ENCODE measurements at places on chromosomes 3 and 15.

GRCh38 chr3:118977671-118978392 is 56.8 kb downstream of the IGSF11 start:
- no peak for DNase-seq

GRCh38 chr15:66897971-66898370 is 167.4 kb upstream of the SMAD3 start:
- DNase-seq, result no peak

GRCh38 chr15:83854321-83854720 is 200.4 kb downstream of the ADAMTSL3 start:
- DNase-seq, result no peak

DNA sequence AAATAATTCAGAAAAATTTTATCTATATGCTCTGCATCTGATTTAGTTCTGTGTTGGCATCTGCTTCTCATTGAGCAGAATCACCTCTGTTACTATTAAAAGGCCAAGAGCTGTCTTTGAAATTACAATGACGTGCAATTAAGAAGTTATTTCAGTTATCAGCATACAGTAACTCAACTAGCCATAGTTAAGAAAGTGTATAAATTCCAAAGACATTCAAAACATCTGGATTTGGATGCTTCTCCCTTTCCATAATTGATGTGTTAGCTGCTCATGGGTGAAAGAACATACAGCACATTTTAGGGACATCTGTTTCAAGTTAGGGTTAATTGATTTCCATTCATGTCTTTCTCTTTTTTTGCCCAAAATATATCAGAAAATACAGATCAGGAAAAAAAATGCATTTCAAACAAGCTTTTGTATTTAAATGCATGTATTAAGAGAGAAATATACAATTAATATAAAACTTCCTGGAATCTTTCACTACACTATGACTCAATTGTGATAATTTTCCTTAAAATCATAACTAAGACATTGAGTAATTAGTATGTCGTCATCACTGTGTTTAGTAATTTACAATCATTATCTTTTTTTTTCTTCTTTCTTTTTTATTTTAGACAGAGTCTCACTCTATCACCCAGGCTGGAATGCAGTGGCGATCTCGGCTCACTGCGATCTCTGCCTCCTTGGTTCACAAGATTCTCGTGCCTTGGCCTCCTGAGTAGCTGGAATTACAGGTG is 82.7 kb upstream of the MBNL1 start:
- DNase-seq, result no peak

DNA sequence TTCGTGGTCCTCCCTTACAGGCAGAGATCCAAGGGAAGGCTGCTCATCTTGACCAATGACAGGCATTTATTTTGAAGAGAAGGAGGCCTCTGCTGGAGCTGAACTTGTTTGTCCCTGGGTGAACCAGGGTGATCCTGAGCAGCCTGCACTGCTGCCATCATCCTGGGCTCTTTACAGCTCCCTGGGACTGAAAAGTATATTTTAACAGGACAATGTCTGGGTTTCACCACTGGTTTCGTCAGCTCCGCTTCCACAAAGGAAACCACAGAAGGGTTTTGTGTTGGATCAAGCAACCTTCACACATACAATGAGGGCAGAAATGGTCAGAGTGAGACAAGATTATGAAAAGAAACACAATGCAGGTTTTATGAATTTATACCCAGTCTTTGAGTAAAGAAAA is 400.7 kb upstream of the TPM1 start:
- DNase-seq, result no peak

DNA sequence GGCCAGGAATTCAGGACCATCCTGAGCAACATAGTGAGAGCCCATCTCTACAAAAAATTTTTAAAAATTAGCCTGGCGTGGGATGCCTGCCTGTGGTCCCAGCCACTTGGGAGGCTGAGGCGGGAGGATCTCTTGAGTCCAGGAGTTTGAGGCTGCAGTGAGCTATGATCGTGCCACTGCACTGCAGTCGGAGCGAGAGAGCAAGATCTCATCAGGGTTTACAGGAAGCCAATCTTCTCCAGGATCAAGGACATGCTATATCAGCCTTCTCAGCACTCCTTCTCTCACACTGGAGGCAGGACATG is 451 bp upstream of the STOML1 start:
- no peak for DNase-seq

Data from NCI-H510A treated with DMSO at 0.1 percent for 48 hours (cell line).